ENCODE measurements at places on chromosomes 6 and 20. TPM values are rescaled to one million over a fixed set of nuclear protein-coding genes. Genes with fewer than 3 reads are reported as not detected.

- no peak for DNase-seq
These were observed 7.5 kb downstream of the FAXC start for GRCh38 chr6:99341862-99342455.

DNA sequence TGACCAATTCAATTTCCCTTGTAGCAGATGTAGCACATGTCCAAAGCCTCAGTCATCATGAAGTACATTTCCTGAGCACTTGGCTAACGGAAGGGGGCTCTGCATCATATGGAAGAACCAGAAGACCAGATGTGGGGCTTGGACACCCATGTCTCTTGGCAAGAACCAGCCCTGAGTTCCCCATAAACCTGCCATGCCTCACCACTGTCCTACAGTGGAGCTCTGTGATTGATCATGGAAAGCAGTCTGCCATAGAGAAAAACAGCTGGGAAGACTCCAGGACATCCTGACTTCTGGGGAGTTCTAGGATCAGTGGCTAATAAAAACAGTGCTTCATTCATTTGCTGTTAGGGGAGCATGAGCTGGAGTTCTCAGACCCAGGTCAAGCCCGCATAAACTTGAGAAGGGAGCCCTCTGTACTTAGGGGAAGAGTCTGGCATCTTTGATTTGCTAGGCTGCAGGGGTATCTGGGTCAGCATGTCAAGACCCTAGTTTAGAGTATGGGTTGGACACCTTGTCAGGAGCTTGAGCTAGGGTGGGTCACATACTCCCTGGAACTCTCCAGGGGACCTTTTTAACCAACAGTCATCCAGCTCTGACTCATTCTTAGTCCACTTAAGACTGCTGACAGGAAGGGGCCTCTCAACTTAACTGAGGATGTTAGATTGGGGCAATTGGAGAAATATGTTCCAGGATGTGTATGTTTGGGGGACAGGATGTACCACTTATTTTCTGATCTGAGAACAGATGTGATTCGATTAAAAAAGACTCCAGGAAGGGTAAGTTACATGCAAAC lies 26.3 kb upstream of the TRAM2 start:
- no peak for DNase-seq

DNA sequence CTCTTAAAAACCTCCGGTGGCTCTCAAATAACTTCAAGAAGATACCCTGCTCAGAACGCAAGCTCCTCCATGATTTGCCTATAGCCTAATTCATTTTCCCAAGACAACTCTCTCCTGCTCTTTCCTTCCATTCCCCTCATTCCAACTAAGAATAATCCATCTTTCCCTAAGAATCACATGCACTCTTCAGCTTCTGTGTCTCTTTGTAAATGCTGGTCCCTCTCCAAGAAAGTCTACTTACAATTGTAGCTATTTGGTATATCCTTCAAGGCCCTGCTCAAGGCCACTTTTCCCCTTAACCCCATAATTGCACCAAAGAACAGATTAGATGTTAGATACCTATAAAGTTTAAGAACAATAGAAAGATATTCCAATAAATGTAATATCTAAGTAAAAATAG lies 7.4 kb upstream of the HEY2 start:
- no peak for DNase-seq

Gene MUC21
- not detected for total RNA-seq

GRCh38 chr6:154080461-154081189 lies 41.6 kb downstream of the OPRM1 start:
- no peak for DNase-seq

Measured in sigmoid colon (tissue), 7 donors.